Mononuclear cell (primary cell): ENCODE measurements at places on chromosomes 2 and 18. TPM values are rescaled to one million over a fixed set of nuclear protein-coding genes. Genes with fewer than 3 reads are reported as not detected.

ANKRD29 gene
- 0.52 TPM for total RNA-seq

XDH gene
- total RNA-seq, result not detected

MC4R gene
- total RNA-seq, result not detected

XPO1 gene
- total RNA-seq, result 111 TPM

MYCN gene
- 0.10 TPM for total RNA-seq
